ENCODE measurements at places on chromosomes 1 and 21.

DNA sequence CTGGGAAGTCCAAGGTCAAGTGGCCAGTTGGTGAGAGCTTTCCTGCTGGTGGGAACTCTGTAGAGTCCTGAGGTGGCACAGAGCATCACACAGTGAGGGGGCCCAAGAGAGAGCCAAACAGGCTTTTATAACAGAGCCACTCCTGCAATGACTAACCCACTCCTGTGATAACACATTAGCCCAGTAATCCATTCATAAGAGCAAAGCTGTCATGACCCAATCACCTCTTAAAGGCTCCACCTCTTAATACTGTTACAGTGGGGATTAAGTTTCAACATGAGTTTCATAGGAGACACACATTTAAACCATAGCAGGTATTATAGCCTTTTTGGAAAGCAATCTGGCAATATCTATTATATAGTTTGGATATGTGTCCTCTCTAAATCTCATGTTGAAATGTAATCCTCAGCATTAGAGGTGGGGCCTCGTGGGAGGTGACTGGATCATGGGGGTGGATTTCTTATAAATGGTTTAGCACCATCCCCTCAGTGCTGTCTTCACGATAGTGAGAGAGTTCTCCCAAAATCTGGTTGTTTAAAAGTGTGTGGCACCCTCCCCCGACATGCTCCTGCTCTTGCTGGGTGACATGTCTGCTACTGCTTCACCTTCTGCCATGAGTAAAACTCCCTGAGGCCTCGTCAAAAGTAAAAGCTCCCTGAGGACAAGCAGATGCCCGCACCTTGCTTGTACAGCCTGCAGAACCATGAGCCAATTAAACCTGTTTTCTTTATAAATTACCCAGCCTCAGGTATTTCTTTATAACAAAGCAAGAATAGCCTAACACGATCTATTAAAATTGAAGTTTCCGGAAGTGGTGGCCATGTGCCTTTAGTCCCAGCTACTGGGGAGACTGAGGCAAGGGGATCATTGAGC is 64.5 kb downstream of the CD58 start:
- DNase-seq, result no peak

DNA sequence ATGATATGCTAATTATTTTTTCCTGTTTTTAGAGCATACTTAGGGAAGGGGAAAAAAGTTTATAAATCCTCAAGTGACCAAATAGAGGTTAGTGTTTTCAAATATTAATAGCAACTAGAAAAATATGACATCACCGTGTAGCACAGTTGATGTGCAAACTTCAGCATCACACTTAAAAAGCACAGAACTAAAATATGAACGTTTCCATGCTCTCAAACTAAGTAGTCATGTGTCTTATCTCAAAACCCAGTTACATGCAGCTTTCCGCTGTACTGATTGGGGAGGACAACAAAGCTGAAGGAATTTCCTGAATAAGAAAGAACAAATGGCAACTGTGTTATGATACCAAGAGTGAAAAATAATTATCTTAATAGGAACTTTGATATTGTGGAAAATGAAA is 903.7 kb downstream of the ADGRL2 start:
- no peak for DNase-seq

GRCh38 chr21:44275041-44275440 is 10.6 kb upstream of the AIRE start:
- no peak for DNase-seq

- no peak for DNase-seq
These were observed 937 bp downstream of the CD48 start for GRCh38 chr1:160710517-160711252.

- DNase-seq, result no peak
These were observed 21.3 kb downstream of the RBM15 start for GRCh38 chr1:110360431-110360830.

DNA sequence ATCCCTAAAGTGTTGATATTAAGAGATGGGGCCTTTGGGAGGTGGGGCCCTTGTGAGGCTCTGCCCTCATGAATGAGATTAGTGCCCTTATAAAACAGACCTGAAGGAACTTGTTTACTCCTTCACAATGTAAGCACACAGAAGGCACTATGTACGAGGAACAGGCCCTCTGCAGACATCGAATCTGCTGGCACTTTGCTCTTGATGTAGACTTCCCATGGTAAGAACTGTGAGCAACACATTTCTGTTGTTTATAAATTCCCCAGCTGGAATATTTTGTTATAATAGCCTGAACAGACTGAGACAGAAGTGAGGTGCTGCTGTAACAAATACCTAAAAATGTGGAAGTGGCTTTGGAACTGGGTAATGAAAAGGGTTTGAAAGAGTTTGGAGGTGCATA is 193.2 kb downstream of the TGFB2 start:
- DNase-seq, result no peak

All from activated CD4-positive, alpha-beta T cell treated with anti-CD3 and anti-CD28 coated beads for 24 hours (primary cell).